ENCODE measurements at places on chromosomes 1 and 21.

DNA sequence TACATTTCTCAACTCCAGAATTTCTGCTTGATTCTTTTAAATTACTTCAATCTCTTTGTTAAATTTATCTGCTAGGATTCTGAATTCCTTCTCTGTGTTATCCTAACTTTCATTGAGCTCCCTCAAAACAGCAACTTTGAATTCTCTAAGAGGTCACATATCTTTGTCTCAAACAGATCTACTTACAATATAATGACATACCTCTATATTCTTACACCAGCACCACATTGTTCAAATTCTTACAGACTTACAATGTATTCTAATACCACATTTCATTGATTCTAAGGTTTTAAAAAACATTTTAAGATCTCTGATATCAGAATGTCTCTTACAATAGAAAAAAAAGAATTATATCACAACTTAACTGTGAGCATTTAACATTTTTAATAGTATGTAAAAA, 77.4 kb downstream of the DIRAS3 start:
- DNase-seq, result no peak

GRCh38 chr1:204334455-204334854, 25.3 kb downstream of the PLEKHA6 start:
- no peak for DNase-seq

- no peak for DNase-seq
Observed at GRCh38 chr1:3011127-3011526, 10.1 kb upstream of the ACTRT2 start.

DNA sequence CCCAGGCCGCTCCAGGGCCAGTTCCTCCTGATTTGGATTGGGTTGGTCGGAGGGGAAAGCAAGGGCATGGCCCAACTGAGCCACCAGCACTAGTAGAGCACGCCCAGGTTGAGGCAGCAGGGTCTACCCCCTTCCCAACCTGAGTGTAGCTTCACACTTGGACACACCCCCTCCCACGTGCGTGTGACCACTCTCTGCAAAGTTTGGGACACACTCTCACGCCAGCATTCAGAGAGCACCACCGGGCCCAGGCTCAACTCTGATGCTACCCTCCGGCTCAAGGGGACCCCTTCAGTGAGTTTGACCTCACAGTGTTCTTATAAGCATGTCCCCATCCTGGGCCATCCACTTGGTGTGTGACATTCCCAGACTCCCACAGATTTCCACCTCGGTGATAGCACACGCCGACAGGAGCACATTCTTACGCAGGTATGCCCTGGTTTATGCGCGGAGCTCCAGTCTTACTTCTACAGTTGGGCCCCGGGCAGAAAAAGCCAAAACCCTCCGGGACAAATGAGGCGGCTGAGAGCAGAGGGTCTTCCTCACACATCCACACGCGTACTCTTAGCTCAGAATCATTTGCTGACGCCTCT, 3.0 kb upstream of the DMRTA2 start:
- DNase-seq, result no peak

DNA sequence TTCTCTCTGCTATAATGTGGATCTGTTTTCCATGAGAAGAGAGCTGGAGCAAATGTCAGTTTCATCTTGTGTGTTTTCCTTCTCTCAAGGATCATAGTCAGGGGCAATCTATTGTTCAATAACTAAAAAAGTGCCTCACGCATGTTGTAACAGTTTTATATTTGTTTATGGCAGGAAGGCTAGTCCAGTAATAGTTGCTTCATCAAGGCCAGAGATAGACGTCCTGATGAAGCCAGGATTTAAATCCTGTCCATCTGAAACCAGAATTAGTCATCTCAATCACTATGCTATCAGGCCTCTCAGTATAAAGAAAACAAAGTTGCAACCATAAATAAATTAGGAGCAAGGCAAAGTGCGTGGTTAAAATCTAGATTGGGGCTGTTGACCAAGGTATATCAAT, 30.2 kb upstream of the DUSP10 start:
- DNase-seq, result no peak

DNA sequence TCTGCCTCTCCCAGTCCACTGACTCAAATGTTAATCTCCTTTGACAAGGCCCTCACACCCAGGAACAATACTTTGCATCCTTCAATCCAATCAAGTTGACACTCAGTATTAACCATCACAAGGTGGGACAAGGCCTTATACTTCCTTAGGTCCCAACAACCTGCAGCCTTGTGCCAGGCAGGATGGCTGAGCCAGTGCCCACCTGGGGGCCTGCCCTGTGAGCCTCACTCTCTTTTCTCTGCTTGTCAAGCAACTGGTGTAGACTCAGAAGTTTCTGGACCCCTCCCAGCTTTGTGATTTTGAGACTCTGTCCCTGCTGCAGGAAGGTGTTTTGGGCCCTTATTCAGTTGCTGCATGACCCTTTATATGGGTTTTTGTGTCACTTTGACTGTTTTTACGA, 310.0 kb upstream of the C1orf174 start:
- no peak for DNase-seq

- no peak for DNase-seq
Observed at GRCh38 chr1:39995973-39996393, 41.0 kb downstream of the MFSD2A start.

- DNase-seq, result no peak
Observed at GRCh38 chr1:231480008-231480407, 48.5 kb upstream of the TSNAX start.

- no peak for DNase-seq
Observed at GRCh38 chr1:245512980-245513578, 358.3 kb downstream of the KIF26B start.

GRCh38 chr21:42567861-42568260, 54.2 kb downstream of the SLC37A1 start:
- no peak for DNase-seq

- no peak for DNase-seq
Observed at GRCh38 chr1:20154301-20154831, 15.2 kb downstream of the PLA2G2F start.

DNA sequence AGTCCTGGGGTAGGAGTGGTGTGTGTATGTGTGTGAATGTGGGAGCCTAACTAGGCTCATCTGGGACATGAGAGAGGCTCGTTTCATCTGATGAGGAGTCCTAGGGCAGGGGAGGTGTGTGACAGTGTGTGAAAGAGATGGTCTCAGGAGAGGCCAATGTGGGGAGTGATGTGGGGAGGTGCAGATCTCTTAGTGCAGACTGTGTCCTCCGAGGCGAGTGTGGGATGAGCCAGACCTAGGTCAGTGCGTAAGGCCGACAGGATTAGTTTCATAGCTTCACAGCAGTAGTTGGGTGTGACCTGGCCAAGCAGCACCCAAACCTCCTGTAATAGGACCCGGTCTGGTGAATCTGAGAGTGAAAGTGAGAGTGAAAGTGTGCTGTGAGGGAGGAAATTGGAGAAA, 94.7 kb downstream of the LIPI start:
- no peak for DNase-seq

DNA sequence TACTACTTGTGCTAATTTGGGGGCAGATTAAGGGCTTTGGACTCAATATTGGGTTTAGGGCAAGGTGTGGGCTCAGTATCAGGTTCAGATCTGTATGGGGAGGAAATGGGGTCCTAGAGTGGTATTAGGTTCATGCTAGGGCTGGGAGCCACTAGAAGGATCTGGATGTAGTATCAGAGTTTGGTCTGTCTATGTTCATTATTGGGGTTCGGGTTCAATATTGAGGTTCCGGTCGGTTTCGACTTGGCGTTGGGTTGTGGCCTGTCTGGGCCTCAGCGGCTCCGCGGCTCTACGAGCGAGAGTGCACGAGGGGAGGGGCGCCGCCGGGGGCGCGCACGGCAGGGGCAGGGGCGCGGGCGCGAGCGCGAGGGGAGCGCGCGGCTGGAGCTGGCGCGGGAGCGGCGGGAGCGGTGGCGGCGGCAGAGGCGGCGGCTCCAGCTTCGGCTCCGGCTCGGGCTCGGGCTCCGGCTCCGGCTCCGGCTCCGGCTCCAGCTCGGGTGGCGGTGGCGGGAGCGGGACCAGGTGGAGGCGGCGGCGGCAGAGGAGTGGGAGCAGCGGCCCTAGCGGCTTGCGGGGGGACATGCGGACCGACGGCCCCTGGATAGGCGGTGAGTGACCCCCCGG, at the start of gene PTPRF:
TSS of gene PTPRF (plus strand) at position 401 of the 624 bp plus-strand sequence. CDS start 14,193 bp downstream, outside the sequence.
- no peak for DNase-seq
